ENCODE measurements at places on chromosomes 7 and 10.

DNA sequence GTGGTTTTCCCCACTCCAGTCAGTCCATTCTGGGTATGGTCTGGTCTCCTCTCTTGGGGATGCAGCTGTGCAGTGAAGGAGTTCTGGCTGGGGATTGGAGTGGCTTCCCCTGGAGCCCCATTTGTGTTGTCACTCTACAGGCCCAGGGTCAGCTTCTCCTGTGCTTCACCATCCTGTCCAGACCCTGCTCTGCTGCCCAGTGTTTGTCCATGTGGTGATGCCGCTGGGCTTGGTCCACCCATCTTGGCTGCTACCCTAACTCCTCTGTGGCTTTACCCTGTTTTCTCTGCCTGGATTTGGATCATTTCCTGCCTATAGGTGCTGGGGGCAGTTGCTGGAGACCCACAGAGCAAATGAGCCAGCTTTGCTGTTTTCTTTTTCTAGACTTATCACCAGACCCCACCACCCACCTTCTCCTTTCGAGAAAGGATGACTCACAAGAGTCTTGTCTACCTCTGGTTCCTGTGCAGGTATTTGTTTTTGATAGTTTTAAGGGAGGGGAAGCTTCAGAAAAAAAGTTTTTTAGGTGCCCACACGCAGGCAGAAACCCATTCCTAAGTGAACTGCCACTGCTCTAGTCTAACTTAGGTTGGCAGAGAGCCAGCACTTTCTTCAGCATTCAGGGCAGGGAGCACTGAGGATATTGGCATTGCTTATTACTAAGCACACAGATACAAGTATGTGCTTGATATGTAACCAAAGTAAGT lies 8.5 kb downstream of the ZDHHC16 start:
- DNase-seq = no peak

DNA sequence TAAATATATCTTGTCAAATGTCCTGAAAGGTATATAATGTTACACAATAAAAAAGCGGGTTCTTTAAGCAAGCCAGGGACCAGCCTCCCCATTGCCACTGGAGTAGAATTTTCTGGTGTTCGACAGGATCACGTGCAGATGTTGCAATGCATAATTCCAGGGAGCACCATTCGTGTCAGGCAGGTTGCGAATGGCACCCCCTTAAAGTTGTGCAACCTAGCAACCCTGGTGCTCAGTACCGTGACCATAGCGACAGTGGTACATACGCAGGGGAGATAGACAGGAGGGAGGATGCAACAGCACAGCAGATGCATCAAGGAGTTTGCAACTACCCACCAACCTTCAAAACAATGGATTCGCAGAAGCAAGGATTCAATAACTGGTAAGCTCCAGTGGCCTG lies 6.6 kb upstream of the BMPR1A start:
- no peak for DNase-seq

DNA sequence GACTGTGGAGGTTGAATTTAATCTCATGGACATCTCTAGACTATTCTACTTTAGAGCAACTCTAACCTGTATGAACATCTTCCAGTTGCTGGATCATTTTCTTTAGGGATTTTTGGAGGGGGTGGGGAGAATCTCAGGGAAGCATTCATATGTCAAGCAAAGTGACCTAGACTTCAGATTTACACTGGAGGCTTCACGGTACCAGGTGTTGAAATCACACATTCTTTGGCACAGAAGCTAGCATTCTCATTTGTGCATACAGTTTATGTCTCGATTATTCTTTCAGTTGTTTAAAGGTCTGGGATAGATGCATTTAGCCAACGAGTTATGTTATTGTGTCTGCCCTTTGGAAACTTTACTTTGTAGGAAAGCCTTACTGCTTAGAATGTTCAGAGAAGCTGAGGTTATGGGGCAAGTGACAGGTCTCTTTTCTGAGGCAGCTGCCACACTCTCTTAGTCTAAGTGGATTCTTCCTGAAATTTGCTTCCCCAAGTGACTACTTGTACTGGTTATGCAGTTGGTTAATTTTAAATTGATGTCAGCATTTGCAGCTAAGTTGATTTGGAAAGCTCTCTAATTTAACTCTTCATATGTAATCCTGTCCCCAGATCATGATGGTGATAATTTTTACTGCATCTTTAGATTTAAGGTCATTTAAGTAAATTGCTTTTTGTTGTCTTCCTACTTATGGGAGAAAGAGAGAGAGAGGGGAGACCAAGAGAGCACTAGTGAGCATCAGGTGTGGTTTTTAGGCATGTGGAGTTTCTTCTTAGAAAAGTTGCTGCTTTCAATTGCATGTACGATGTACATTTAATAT lies 153.8 kb downstream of the PRKG1 start:
- no peak for DNase-seq

- no peak for DNase-seq
Observed at GRCh38 chr10:44983066-44983894, 4.7 kb upstream of the DEPP1 start.

DNA sequence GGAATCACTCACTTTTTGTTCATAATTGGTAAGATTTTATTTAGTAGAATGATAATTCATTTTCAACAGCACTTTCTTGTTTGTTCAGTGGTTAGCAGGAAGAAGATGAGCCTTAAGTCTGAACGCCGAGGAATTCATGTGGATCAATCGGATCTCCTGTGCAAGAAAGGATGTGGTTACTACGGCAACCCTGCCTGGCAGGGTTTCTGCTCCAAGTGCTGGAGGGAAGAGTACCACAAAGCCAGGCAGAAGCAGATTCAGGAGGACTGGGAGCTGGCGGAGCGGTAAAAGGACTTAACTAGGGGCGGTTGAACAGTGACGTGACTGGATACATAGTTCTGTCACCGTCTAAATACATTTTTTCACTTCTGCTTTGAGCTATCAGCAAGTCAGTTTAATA lies 31.3 kb downstream of the RABGEF1 start:
- DNase-seq = no peak

DNA sequence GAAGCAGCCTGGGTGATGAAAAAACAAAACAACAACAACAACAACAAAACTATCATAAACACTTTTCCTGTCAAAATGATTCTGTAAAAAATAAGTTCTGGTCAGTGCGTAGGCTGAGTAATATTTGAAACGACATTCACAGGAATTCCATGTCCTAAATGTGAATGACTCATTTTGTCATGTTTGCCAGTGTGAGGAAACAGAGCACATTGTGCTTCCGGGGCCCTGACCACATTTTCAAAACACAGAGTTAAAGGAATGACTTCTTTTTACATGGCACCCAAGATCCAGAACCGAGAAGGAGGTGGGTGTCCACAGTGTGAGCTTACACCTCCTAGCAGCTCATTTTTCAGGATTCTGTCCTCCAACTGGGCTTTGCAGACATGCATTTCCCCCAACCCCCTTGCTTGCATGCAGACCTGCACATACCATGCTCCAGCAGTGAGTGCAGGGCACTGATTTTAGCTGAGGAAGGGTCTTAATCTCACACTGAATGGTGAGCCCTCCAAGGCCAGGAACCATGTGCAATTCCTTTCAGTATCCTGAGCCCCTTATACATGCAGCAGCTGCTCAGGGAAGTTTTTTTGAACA lies 3.0 kb downstream of the CLRN3 start:
- no peak for DNase-seq

DNA sequence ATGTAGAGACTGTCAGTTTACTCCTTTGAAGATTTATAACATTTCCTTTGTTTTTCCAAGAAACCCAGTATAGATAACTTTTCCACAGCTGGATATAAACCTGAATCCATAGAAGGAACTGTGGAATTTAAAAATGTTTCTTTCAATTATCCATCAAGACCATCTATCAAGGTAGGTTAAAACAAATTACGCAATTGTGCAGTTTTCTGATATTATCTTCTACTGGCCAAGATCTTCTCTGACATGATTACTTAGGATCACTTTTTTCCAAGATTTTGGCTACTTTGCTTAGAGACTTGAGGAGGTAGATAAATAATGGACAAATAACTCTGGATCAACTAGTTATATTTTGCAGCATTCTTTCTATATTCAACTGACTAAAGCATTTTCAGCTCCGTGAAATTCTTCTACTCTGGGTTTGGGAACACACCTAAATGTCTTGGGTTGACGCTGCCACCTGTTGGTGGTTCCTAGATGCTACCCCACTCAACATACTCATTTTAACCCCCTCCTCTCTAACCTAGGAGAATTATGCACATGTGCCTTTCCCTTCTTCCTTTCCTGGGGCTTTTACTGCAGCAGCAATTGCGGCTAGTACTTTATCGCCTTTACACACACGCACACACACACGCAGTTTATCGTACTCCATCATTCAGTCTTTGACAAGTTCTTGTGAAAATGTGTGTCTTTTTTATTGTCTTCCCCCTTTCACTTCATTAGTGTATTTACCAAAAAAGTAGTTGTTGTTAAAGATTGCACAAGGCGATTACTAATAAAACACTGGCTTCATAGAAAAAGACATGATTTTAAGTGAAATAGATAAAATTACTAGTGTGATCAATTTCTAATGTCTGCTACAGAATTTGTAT lies 32.7 kb downstream of the ABCB5 start:
- DNase-seq = no peak

DNA sequence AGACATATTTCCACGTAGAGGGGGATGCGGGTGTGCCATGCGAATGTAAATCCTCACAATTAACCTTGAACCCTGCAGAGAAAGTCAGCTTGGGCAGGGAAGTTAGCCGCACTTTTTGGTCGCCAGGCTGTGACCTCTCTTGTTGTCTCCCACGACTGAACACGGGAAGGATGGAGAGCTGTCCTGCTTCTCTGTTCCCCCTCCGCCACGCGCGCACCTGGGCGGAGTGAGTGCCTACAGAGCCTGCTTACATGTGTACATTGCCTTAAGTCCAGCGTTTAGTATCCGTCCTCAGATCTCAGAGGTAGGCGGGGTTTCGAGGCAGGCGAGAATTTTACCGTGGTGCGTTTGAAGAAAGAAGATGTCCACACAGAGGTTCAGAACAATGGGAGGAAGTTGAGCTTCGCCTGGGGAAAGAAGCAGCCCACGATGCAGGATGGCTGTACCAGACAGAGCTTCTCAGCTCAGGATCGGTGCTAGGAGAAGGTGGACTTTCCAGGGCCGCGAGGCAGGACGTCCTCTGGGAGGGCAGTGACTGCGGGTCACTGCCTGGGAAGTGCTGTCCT lies 482 bp upstream of the ERCC6 start:
- DNase-seq = no peak

GRCh38 chr7:531777-532176 lies 12.1 kb upstream of the PDGFA start:
- no peak for DNase-seq

DNA sequence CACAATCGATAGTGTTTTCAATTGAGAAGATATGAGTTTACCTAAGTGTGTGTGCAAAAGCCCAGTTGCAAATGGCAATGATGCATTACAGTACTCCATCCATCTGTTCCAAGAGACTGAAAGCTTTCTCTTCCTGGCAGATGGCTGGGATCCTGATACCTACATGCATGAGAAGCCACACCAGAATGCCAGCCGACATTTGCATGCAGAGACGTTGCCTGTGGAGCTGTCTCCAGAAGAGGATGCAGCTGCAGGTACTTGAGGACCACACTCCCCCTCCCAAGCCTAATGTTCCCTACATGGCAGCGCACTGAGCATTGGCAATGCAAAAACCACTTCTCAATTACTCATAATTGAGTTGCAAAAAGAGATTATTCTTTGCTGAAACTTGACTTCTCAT lies 332.1 kb downstream of the WDR11 start:
- DNase-seq = no peak

GRCh38 chr10:70440296-70441160 lies 953 bp downstream of the NODAL start:
- DNase-seq = no peak

GRCh38 chr10:132637477-132638129 lies 100.0 kb downstream of the INPP5A start:
- DNase-seq = peak; percentile 33

- no peak for DNase-seq
Observed at GRCh38 chr10:94037286-94037685, 43.6 kb downstream of the PLCE1 start.

- no peak for DNase-seq
Observed at GRCh38 chr10:8063128-8063908, 8.8 kb downstream of the GATA3 start.

DNA sequence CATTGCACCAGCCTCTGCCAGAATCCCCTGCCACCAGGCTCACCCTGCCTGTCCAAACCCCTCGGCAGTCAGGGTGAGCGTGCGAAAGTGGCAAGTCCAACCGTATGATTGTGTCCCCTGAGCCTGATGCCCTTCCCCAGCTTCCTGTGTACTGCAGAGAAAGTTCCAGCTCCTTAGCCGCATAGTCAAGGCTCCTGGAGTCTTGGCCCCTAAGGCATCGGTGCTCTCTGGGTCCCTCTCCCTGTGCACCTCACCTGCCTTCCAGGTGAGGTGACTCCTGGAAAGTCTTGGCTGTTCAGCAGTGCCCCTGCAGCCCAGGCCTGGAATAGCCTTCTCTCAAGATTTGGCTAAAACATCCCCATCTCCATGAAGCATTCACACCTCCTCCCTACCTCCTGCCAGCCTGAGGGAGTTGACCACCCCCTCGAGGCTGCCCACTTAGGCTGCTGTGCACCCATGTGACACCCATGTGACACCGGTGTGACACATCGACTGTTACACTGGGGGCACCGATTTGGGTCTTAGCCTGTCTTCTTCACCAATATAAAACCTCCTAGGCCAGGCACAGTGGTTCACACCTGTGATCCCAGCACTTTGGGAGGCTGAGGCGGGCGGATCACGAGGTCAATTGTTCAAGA lies 56.1 kb upstream of the ELN start:
- no peak for DNase-seq

- no peak for DNase-seq
Observed at GRCh38 chr10:120473593-120473992, 16.6 kb downstream of the PLPP4 start.

- peak; percentile 67 for DNase-seq
Observed at GRCh38 chr10:75544993-75545706, 113.7 kb downstream of the LRMDA start.

GRCh38 chr7:113664867-113665266 lies 253.9 kb downstream of the PPP1R3A start:
- DNase-seq = no peak

GRCh38 chr7:135685306-135686084 lies 23.2 kb downstream of the STMP1 start:
- no peak for DNase-seq

DNA sequence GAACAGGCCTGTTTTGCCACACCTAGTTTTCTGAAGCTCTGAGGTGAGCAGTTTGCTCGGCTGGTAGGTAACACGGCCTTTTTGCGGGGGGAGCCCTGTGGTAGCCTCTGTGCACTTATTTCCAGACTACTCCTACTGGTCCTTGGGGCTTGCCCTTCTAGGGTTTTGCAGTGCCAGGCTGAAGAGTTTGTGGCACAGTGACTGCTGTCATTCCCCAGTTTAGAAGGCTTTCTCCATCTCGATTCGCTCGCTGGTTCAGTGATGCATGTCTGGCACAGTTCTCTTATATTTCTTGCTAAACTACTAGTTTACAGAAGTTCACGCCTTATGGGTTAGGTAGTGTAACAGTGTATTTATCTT lies 711 bp downstream of the KIF20B start:
- DNase-seq = no peak

- no peak for DNase-seq
Observed at GRCh38 chr7:115910541-115911164, 119.9 kb downstream of the TFEC start.

- DNase-seq = peak; percentile 33
Observed at GRCh38 chr10:61110188-61110844, 166.3 kb upstream of the RHOBTB1 start.

Measured in fibroblast of skin of left biceps (primary cell).